ENCODE measurements at places on chromosomes 12 and 14.
A peak's percentile ranks its signal among the peaks of the same experiment; 100 is the strongest.

DNA sequence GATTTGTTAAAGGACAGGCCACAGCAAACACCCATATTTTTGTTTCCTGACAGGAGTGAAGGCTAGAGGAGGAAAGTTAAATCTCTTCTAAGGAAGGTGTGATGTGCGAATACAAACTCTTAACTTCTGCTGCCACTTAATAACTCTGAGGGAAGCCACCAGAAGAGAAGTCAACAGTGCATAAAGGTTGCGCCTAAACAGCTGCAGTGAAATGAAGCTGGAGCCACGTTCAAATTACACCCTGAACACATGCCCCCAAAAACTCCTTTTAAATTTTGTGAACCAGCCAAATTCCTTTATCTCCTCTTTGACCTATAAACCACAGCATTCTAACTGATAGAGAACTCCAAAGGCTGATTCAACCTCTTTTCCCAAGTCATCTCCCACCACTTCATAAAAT lies 22.4 kb downstream of the DENND5B start:
- DNase-seq: no peak

DNA sequence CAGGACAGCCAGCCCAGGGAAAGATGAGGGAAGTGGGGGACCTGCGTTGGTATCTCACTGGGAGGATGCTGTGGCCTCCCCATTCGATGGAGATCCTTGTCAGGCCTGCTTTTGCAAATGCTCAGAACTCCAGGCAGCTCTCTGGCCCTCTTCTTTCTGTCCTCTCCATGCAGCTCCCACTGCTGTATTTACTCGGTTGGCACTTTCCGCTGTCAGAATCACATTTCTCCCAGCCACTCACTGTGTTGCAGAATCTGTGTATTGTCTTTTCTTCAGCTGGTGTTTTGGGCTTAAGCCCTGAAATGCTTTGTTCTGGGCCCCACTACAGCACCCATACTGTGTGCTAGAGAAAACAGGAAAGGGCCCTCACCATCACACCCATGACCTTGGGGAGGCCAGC lies 401.1 kb downstream of the RGS6 start:
- no peak for DNase-seq

- peak; percentile 59 for DNase-seq
These were observed 36.9 kb downstream of the PSEN1 start for GRCh38 chr14:73173092-73173735.

GRCh38 chr14:104578321-104578720 lies 1.2 kb upstream of the C14orf180 start:
- no peak for DNase-seq

GRCh38 chr12:24227551-24227950 lies 278.1 kb upstream of the SOX5 start:
- DNase-seq: no peak

DNA sequence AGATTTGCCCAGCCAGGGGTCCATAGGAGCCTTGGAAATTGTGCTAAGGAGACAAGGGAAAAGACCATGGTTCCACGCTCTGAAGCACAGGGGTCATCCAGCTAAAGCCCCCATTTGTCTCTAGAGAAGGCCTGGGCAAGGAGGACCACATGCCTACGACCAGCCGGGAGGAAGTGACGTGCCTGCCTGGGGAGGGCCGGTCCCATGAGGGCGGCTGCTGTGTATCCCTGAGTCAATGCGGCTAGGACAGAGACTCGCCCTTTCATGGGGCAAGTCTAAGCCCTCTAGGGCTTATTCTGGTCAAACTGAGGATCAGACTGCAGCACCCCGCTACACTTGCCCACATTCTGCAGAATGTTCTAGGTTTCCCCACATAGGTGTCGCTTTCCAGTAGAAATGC lies 20.6 kb upstream of the RIN3 start:
- DNase-seq: peak; percentile 35

DNA sequence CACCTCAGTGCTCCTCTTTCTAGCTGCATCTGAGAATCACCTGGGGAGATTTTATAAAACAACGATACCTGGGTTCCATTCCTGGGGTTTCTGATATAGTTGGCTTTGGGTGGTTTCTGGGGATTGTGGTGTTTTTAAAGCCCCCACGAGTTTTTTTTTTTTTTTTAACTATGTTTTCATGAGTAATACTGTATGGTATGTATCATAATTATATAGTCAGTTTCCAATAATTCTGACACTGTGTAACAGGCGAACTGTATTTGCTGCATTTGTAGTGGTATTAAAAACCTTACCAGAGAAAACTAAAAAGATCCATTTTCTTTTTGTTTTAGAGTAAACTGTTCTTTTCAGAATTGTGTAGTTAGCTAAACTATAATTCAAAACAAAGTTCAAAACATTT lies 84.9 kb downstream of the SRGAP1 start:
- no peak for DNase-seq

Data from NB4 (cell line).